Endothelial cell of umbilical vein (primary cell): ENCODE measurements at places on chromosomes 7 and 10. TPM values are rescaled to one million over a fixed set of nuclear protein-coding genes. Genes with fewer than 3 reads are reported as not detected.

DNA sequence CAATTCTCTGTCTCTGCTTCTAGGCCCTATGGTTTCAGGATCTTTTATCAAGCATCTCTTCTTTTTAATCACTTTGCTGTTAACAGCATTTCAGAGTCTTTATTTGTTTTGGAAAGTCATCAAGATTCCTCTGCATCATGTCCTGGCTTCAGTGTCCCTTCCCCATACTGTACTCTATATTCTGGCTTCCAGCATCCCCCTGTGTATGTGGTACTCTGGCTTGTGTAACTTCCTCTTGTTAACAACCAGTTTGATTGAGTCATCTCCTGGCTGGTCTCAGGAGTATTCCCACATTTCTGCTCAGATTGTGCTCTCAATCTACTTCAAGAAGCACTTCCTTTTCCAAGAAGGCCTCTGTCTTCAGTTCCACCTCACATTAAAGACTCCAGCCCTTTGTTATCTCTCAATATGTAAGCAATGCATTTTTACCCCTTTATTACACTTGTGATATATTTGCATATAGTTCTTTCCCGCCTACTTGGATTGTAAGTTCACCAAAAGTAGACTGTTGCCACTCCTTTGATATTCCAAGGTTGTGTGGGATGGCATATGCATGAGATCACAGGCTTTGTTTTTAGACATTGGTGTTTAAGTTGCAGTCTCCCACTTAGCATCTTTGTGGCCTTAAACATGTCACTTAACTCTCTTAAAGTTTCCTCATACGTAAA lies 15.1 kb upstream of the ATE1 start:
- DNase-seq: peak; percentile 97

DNA sequence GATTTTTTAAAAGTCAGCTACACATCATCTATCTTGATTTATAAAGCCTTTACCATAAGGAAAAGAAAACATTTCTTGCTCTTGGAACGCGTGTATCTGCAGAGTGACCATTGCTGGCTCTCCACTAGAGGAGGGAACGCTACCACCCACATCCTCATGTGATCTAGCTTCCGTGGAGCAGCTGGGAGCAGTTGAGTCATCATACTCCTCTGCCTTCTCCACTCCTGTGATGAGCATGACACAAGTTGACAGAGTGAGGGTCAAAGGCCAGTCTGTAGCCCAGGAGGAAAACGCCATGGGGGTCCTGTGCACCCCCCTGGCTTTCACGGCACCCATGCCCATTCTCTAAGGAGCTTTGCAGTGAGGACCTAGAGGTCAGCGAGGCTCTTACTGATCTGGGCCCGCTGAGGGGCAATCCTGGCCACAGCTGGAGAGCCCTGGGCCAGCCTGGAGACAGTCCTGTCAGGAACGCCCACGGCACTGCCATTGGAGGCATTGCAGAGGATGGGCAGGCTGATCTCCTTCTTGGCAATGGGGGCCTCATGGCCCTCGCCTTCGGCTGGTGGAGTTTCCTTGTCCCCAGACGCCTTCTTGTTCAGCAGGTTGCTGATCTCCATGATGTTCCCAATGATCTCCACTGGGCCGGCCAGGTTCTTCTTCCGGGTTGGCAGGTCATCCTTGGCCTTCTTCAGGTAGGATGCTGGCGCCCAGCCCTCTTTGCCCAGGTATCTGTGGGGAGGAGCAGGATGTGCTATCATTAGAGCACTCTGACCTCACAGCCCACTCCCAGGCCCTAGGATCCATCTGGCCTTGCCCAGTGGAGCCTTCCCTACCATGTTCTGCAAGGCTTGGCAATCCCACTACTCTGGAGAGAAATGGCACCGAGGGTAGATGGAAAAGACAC lies 119.2 kb downstream of the NEURL1 start:
- DNase-seq: no peak

GRCh38 chr7:15647309-15647708 lies 39.2 kb downstream of the MEOX2 start:
- DNase-seq: no peak

DNA sequence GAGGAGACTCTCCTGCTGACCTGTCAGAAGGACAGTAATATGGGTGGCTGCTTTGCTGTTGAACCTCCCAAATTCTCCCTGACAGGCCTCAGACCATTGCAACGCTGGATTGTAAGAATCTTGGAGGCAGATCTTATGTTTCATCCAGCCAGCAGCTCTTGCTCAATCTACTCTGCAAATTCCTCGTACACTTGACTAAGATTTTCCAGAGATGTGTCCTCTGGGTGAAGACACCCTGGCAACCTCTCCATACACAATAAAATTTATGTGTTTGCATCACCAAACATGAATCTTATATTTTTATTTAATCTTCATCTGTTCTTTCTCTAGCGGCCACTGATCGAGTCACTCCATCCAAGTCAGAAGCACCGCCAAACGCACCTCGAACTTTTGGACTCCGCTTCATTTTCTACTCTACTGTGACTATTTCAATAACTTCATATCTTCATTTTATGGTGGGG lies 623.1 kb downstream of the ACTR3B start:
- no peak for DNase-seq

GRCh38 chr10:50498465-50498864 lies 125.3 kb downstream of the SGMS1 start:
- no peak for DNase-seq

DNA sequence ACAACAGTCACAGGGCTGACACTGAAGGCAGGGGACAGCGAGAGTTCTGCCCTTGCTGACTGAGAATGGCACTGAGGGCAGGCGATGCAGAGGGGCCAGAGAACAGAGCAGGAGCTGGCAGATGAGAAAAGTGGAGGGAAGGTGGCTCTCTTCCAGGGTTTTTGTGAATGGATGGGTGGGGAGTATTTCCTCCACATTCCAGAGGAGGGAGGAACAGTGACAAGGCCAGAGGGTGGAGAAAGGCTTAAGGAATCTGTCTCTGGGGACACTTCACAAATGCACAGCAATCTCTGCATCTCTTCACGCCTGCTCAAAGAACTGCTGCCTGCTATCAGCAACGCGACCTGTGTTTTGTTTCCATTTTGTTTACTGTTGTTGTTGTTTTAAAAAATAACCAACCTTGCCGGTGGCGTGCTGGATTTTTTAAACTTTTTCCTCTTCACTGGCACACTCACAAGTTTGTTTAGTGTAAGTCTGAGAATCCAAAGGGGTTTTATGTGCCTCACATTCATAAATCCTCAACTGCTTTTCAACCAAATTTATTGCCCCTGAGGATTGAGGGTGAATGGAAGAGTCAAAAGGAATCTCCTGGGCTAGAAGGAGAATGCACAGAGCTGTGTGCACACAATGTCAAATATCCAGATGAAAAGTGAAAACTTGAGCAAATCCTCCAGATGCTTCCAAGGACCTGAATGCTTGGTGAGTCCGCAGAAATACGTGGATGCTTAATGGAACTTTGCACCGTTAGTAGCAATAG lies 129.3 kb downstream of the GLI3 start:
- DNase-seq: no peak

DNA sequence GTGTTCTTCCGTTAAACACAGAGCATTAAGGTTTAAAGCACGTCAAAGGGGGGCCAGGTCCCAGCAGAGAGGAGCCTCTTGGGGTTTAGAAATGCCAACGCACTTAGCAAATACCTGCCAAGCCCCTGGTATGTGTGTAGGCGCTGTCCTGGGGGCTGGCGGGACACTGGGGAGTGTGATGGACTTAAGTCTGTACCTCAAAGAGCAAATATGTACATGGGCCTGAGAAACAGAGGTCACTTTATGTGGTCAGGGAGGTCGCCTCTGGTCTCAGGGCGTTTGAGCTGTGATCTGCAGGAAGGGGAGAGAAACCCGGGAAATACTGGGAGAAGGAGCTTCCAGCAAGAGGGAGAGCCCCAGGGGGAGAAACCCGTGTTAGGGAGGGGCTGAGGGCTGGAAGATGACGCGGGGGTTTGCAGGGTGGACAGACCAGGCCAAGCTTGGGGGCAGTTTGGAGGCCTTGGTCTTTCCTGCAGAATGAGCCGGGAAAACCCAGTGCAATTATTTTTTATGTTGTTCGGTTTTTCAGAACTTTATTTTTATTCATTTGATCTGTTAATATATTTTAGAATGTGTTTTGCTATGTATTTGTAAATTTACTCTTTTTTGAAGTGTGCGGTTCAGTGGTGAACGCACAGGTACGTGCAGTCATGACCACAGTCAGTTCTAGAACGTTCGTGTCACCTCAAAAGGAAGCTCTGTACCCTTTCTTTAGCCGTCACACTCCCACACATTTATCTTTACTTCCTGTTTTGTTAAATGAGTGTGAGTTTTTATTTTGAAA lies 441.4 kb upstream of the FOXK1 start:
- no peak for DNase-seq

GRCh38 chr10:120365872-120366271 lies 91.2 kb upstream of the PLPP4 start:
- no peak for DNase-seq

GRCh38 chr10:95458871-95459270 lies 102.3 kb downstream of the SORBS1 start:
- no peak for DNase-seq

GRCh38 chr10:112454910-112455779 lies 8.1 kb downstream of the VTI1A start:
- no peak for DNase-seq

GRCh38 chr10:1625079-1625478 lies 112.2 kb downstream of the ADARB2 start:
- no peak for DNase-seq

GRCh38 chr7:26646336-26647048 lies 217.9 kb downstream of the SKAP2 start:
- no peak for DNase-seq

GRCh38 chr7:136114966-136115762 lies 138.0 kb upstream of the MTPN start:
- DNase-seq: peak; percentile 39

GRCh38 chr10:17077346-17077781 lies 52.2 kb downstream of the CUBN start:
- DNase-seq: no peak

- no peak for DNase-seq
Observed at GRCh38 chr7:159238541-159238940, 93.9 kb upstream of the VIPR2 start.

DNA sequence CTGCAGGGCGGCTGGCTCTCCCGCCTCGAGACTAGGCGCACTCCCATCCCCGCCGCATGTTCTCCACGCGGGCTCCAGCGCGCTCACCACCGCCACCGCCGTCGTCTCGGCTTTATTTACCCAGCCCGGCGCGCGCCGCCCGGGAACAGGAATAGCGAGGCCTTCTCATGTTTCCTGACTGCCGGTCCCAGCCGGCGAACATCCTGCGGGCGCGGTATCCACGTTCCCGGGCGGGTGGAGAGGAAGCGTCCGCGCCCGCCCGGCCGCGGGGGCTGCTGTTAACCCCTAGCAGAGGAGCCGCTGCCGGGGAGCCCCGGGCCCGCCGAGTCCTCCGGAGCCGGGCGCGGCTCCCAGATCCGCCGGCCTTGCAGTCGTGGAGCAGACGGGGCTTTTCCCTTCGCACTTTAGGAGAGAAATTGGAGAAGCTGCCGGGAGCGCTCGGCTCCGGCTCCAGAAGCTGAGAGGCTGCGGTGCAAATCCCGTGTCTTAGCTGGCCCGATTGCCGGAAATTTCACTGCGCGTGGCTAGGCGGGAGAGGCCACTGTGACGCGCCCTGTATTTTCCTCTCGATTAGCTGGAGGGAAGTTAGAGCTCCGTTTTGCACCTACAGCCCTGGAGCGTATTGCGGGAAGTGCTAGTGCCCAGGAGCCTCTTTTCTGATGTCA lies at the start of gene MKX:
Gene MKX, minus strand, starts transcription at position 88 of the 665 bp plus-strand sequence. CDS start 2,404 bp downstream, outside the sequence.
- DNase-seq: peak; percentile 13

- no peak for DNase-seq
Observed at GRCh38 chr7:153835103-153835502, 217.1 kb upstream of the DPP6 start.

- DNase-seq: no peak
Observed at GRCh38 chr10:73891540-73891939, 17.2 kb upstream of the CAMK2G start.

DNA sequence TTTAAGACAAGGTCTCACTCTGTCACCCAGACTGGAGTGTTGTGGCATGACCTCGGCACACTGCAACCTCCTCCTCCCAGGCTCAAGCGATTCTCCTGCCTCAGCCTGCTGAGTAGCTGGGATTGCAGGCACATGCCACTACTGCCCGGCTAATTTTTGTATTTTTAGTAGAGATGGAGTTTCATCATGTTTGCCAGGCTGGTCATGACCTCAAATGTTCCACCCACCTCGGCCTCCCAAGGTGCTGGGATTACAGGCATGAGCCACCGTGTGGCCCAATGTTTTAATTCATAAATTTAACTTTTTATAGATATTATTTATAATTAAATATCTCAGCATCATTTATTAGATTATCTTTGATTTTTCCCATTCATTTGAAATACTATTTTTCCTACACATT lies 658.0 kb upstream of the NRG3 start:
- no peak for DNase-seq

DNA sequence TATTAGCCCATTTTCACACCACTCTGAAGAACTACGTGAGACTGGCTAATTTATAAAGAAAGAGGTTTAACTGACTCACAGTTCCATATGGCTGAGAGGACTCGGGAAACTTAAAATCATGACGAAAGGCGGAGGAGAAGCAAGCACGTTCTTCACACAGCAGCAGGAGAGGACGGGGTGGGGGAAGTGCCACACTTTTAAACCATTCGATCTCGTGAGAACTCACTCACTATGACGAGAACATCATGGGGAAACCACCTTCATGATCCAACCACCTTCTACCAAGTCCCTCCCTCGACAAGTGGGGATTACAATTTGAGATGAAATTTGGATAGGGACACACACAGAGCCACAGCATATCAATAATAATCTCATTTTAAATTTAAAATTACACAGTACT lies 80.2 kb downstream of the VWDE start:
- no peak for DNase-seq

DNA sequence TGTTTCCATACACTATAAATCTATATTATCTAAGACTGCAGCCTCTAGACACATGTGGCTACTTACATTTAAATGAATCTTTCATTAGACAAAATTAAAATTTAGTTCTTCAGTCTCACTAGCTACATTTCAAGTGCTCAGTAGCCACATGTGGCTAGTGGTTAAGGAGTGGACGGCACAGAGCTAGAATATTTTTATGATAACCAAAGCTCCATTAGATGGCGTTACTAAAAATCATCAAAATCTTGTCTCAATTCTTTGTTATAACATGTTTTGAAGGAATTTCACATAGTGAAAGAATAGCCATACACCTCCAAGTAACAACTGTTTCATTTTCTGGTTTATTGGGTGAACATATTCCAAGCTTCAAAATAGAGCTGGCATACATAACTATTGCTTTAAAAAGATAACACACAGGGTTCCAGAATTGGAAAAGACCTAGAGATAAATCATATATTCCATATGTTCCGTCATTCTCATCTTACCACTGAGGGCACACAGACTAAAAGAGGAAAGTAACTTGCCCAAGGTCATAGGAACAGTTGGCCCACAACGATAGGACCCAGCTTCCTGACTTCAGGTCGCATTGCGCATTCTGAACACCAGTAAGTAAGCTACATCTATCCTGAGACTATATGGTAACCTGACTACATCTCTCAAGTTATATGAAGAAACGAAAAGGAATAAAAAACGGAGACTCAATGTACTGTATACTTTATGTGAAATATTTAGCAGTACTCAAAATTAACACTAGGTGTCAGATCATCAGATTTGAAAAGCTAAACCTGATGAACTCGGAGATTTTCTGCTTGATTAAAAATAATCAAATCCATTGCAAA lies 66.6 kb downstream of the CAV1 start:
- DNase-seq: peak; percentile 76

GRCh38 chr10:53664282-53665019 lies 891.9 kb upstream of the MBL2 start:
- DNase-seq: peak; percentile 51

Gene NT5C3A
- 22.0 and 22.6 TPM in 2 replicates for total RNA-seq

Gene FAM13C
- total RNA-seq: 0.67 TPM in 1 of 2 replicates, not detected in the other

Gene OR2A12
- total RNA-seq: not detected in 2 replicates

Gene GHRHR
- total RNA-seq: not detected in 2 replicates

Gene PDE6C
- total RNA-seq: not detected in 2 replicates

Gene PTER
- 3.6 and 4.6 TPM in 2 replicates for total RNA-seq

Gene BHLHA15
- total RNA-seq: 1.2 and 1.5 TPM in 2 replicates

Gene ZNF117
- total RNA-seq: 12.6 and 24.7 TPM in 2 replicates
